ENCODE measurements at places on chromosomes 2 and 18.

DNA sequence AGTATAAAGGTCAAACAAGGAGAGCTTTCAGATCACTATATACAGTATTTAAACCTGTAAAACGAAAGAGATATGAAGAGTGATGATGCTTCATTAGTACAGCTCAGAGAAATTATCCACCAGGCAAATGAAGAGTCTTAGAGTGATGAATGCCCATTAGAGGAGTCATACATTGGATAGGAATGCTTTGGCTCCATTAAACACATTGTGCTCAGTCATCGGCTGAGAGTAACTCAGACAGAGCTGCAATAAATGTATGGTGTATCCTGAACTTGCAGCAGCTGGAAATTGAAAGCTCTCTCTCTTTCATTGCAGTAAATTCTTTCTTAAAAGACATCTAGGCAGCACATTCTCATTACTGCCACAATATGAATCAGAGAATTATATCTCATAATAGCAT lies 340.8 kb upstream of the SPHKAP start:
- DNase-seq: no peak

GRCh38 chr18:45688113-45688512 lies 35.9 kb upstream of the SLC14A1 start:
- DNase-seq: no peak

GRCh38 chr2:122451040-122451439 lies 695.6 kb downstream of the TSN start:
- DNase-seq: no peak

DNA sequence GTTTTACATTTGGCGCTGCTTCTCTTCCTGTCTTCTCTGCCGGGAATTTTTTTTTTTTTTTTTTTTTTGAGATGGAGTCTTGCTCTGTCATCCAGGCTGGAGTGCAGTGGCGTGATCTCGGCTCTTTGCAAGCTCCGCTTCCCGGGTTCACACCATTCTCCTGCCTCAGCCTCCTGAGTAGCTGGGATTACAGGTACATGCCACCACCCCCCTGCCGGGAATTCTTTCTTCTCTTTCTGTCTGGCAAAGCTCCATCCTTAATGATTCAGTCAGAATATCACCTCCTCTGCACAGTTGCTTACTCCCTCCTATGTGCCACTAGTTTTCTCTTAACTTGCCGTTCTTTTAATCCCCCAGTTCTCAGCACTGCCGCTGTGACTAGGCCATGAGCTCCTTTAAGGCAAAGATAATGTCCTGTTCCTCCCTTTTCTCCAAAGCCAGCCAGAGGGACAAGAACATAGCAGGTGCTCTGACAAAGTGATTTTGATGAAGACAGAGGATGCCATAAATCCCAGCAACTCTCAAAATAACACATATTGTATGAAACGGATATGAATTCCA lies 112.1 kb upstream of the LRATD1 start:
- DNase-seq: no peak

DNA sequence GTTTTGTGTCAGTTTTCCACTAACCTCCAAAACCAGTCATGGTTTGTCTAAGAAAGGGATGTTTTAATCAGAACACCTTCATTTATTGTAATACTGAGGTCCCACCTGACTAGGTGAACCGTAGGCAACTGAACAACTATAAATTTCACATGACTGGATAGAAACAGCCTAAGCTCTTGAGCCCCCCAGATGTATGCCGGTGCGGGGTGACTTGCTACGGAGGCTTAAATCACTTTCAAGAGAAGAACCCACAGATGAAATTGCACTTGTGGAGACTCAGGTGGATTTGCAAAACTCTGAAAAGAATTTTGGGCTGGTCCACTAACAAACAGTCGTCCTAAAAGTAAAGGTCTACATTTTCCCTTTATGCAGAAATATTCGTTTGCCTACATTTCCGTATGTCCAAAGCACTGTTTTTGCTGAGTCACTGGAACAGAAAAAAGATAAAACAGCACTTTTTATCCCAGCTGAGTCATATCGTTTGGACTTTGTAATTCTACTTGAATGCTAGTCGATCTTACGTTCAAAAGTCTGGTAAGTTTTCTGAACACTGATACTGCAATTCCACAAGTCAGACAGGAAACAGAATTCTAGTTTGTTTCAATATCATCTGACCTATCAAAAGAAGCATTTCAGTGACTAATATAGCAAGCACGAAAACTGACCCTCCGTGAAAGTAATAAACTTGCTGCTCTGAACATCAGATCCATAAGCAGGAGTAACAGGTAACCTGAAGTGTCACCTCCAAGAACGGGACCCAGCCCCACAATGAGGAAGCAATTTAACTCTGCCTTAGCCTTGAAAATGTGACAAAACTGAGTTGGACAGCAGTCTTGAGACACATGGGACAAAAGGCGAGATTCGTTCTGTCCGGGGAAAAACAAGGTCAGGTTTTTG lies 18.1 kb downstream of the ZNF516 start:
- DNase-seq: peak; percentile 98

DNA sequence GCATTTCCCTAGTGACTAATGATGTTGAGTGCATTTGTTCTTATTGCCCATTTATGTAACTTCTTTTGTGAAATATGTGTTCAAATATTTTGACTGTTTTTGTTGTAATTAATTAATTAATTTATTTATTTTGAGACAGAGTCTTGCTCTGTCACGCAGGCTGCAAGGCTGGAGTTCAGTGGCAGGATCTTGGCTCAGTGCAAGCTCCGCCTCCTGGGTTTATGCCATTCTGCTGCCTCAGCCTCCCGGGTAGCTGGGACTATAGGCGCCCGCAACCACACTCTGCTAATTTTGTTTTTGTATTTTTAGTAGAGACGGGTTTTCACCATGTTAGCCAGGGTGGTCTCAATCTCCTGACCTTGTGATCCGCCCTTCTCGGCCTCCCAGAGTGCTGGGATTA lies 71.9 kb downstream of the TAF4B start:
- DNase-seq: no peak

GRCh38 chr2:167692936-167693335 lies 554.5 kb downstream of the STK39 start:
- DNase-seq: no peak

GRCh38 chr18:63152791-63153190 lies 166.8 kb downstream of the BCL2 start:
- DNase-seq: no peak

GRCh38 chr2:160372010-160372356 lies 121.6 kb downstream of the RBMS1 start:
- no peak for DNase-seq

DNA sequence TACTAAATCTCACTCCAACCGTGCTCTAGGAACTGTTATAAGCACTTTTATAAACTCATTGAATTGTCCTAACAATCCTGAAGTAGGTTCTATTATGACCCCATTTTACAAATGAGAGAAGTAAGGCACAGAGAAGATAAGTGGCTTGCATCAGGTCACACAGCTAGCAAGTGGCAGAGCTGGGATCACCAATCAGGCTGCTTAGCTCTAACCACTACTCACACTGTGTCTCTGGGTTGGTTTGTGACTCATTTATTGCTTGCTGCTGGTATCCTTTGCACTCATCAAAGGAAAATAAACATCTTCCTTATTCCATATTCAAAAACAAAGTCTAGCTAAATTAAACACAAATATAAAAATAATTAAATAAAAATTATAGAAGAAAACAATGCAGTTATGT lies 42.5 kb upstream of the IL1R2 start:
- no peak for DNase-seq
